ENCODE measurements at places on chromosomes 4 and X. TPM values are rescaled to one million over a fixed set of nuclear protein-coding genes. Genes with fewer than 3 reads are reported as not detected.

The NWD2 gene
- total RNA-seq = not detected

GRCh38 chr4:6716018-6716911, at the start of gene BLOC1S4:
Gene BLOC1S4, plus strand, starts transcription at chr4:6716174. Its CDS starts 36 bp downstream, at chr4:6716210.
- H3K4me3 ChIP-seq = peak within 1 kb of the TSS; percentile 19
- H3K27me3 ChIP-seq = peaks cover 2% of the 10 kb centered on the region
- H3K36me3 ChIP-seq = no peaks in the 10 kb centered on the region
- H3K4me1 ChIP-seq = peaks cover 10% of the 10 kb centered on the region
- peak; percentile 94 for DNase-seq

GRCh38 chr4:144650311-144651005, 4.5 kb downstream of the HHIP start:
- peak overlapping the region; percentile 100 for H3K4me3 ChIP-seq
- H3K4me1 ChIP-seq = peaks cover 39% of the 10 kb centered on the region
- peak; percentile 45 for DNase-seq
- H3K27ac ChIP-seq = peak overlapping the region; percentile 95
- H3K27me3 ChIP-seq = no peaks in the 10 kb centered on the region

The PNMA6A gene
- 1.8 TPM for total RNA-seq

GRCh38 chr4:168743601-168744000, 246.7 kb downstream of the PALLD start:
- H3K36me3 ChIP-seq = no peaks in the 10 kb centered on the region
- no peak overlapping the region for H3K4me3 ChIP-seq
- DNase-seq = no peak
- no peak overlapping the region for H3K27ac ChIP-seq
- H3K27me3 ChIP-seq = no peaks in the 10 kb centered on the region

- no peaks in the 10 kb centered on the region for H3K27me3 ChIP-seq
- peak overlapping the region; percentile 38 for H3K4me3 ChIP-seq
- H3K4me1 ChIP-seq = peaks cover 22% of the 10 kb centered on the region
- no peak for DNase-seq
- H3K27ac ChIP-seq = no peak overlapping the region
These were observed 1.2 kb downstream of the RAP1GDS1 start for GRCh38 chr4:98262431-98262830.

GRCh38 chr4:187183346-187183745, 459.7 kb upstream of the FAT1 start:
- H3K4me1 ChIP-seq = no peaks in the 10 kb centered on the region
- H3K4me3 ChIP-seq = no peak overlapping the region
- H3K27me3 ChIP-seq = no peaks in the 10 kb centered on the region

- no peak overlapping the region for H3K4me3 ChIP-seq
- no peaks in the 10 kb centered on the region for H3K36me3 ChIP-seq
- no peaks in the 10 kb centered on the region for H3K27me3 ChIP-seq
These were observed 66.8 kb downstream of the GAB1 start for GRCh38 chr4:143403553-143403820.

The TMSB15C gene
- 6.9 TPM for total RNA-seq

The MMRN1 gene
- total RNA-seq = 414 TPM

DNA sequence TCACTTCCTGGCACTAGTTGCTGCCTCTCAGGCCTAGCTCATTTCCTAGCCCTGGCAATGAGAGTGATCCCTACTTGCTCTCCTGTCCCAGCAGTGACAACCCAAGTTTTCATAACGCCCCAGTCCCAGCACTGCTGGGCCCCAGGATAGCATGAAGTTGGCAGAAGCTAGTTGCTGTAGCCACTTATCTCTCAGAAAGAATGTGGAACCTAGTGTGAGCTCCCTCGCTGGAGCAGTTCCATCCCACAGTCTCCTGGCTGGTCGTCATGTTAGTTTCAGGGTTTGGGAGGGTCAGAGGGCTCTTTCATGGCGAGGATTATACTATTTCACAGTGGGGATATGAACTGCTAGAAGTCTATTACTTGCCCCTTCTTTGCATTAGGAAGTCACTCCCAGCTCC, 5.1 kb downstream of the PF4 start:
- no peak overlapping the region for H3K27ac ChIP-seq
- no peak for DNase-seq
- H3K27me3 ChIP-seq = no peaks in the 10 kb centered on the region
- no peaks in the 10 kb centered on the region for H3K4me1 ChIP-seq
- no peak overlapping the region for H3K4me3 ChIP-seq
- H3K36me3 ChIP-seq = no peaks in the 10 kb centered on the region

DNA sequence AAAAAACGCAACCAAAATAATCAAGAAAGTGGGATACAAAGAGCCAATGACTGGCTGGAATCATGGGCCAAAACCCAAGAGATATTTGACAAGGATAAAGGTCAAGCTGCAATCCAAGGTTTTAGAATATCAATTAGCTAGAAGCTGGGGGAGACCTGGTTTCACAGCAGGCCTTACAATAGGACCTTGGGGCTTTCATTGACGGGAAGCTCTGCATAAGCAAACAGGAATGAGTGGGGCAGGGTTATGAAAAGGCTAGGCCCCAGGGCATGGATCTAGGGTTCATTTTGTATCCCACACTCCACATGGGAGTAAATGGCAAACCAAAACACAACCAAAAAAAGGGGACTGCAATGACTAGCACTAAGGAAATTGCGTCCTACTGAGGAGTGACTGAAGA, 215.3 kb downstream of the HS6ST2 start:
- H3K27ac ChIP-seq = no peak overlapping the region
- H3K4me3 ChIP-seq = no peak overlapping the region
- no peaks in the 10 kb centered on the region for H3K4me1 ChIP-seq
- no peaks in the 10 kb centered on the region for H3K27me3 ChIP-seq
- DNase-seq = no peak
- H3K36me3 ChIP-seq = no peaks in the 10 kb centered on the region

GRCh38 chr4:138269175-138269574, 27.0 kb upstream of the SLC7A11 start:
- H3K27me3 ChIP-seq = no peaks in the 10 kb centered on the region
- no peak overlapping the region for H3K4me3 ChIP-seq
- peaks cover 8% of the 10 kb centered on the region for H3K4me1 ChIP-seq
- peak; percentile 11 for DNase-seq

GRCh38 chrX:38891641-38892413, 90.6 kb downstream of the MID1IP1 start:
- no peaks in the 10 kb centered on the region for H3K27me3 ChIP-seq
- H3K27ac ChIP-seq = no peak overlapping the region
- no peaks in the 10 kb centered on the region for H3K4me1 ChIP-seq
- H3K4me3 ChIP-seq = no peak overlapping the region
- H3K36me3 ChIP-seq = no peaks in the 10 kb centered on the region

The SHOX gene
- not detected for total RNA-seq

GRCh38 chrX:39820938-39821708, 276.6 kb downstream of the BCOR start:
- H3K36me3 ChIP-seq = no peaks in the 10 kb centered on the region
- no peaks in the 10 kb centered on the region for H3K27me3 ChIP-seq

The NKAP gene
- 7.8 TPM for total RNA-seq

DNA sequence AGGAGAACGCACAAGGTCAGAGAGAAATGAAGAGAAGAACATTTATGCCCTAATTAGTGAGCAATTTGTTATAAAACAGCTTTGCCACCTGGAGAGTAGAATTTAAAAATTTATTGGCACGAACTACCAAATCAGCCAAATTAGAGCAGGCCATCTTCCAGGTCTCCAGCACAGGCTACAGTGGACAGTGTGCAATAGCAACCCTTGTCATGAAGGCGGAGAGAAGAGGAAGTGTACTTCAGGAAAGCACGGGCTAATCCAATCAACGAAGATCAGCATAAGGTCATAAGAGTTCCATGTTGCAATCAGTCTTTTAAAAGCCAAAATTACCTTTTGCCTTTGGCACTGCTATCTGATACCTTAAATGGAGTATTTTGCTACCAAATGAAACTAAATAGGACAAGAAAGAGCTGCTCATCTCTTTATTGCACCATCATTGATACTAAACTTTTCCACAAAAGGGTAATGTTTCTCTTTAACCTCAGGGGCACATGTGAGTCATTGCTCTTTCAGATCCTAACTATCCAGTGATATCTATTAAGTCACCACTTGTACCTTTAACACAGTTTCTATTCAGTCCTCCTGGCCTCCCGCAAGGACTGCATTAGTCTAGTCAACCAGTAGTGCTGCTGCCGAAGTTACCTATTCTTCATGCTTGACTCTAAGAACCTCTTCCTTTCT, 19.9 kb downstream of the ANK2 start:
- H3K27me3 ChIP-seq = no peaks in the 10 kb centered on the region
- H3K27ac ChIP-seq = no peak overlapping the region
- no peaks in the 10 kb centered on the region for H3K36me3 ChIP-seq

The DDIT4L gene
- total RNA-seq = 1.4 TPM

DNA sequence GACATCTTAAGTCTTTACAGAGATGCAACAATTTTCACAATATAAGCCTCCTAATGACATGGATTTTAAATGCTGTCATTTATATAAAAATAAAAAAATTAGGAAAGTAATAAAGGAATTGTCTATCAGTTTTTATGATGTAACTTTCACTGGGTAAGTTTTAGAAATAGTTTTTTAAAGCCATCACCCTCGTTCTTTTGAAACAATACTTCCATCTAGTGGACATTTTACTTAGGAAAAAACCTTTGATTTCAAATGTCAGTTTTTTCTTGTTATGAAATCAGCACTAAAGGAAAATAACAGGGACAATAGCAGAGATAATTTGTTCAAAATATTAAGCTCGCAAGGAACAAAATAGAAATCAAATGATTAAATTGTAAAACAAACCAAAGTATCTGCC, 24.3 kb upstream of the NDNF start:
- H3K27me3 ChIP-seq = no peaks in the 10 kb centered on the region
- H3K4me1 ChIP-seq = no peaks in the 10 kb centered on the region
- H3K36me3 ChIP-seq = no peaks in the 10 kb centered on the region
- peak; percentile 37 for DNase-seq
- H3K27ac ChIP-seq = no peak overlapping the region

- DNase-seq = peak; percentile 19
- no peaks in the 10 kb centered on the region for H3K27me3 ChIP-seq
- H3K36me3 ChIP-seq = no peaks in the 10 kb centered on the region
- H3K4me3 ChIP-seq = no peak overlapping the region
- peaks cover 35% of the 10 kb centered on the region for H3K4me1 ChIP-seq
These were observed 9.9 kb downstream of the FAM200B start for GRCh38 chr4:15691346-15692135.

GRCh38 chr4:147778942-147779341, 47.1 kb downstream of the ARHGAP10 start:
- no peak overlapping the region for H3K4me3 ChIP-seq
- no peak overlapping the region for H3K27ac ChIP-seq
- no peaks in the 10 kb centered on the region for H3K27me3 ChIP-seq

GRCh38 chr4:6722891-6723290, 6.9 kb downstream of the BLOC1S4 start:
- H3K4me1 ChIP-seq = no peaks in the 10 kb centered on the region
- H3K27me3 ChIP-seq = no peaks in the 10 kb centered on the region
- H3K4me3 ChIP-seq = no peak overlapping the region
- no peaks in the 10 kb centered on the region for H3K36me3 ChIP-seq
- no peak for DNase-seq

The MED28 gene
- total RNA-seq = 49.1 TPM

The STOX2 gene
- total RNA-seq = 0.02 TPM

The MAGEB16 gene
- not detected for total RNA-seq
